Stimulated activated CD8-positive, alpha-beta memory T cell treated with anti-CD3 and anti-CD28 coated beads, Interleukin-7, amount 100 ng/mL, for 1 hour (primary cell): ENCODE measurements at places on chromosomes 4 and X.

- no peak for DNase-seq
Measured at GRCh38 chr4:87227751-87228151, 7.3 kb upstream of the KLHL8 start.

DNA sequence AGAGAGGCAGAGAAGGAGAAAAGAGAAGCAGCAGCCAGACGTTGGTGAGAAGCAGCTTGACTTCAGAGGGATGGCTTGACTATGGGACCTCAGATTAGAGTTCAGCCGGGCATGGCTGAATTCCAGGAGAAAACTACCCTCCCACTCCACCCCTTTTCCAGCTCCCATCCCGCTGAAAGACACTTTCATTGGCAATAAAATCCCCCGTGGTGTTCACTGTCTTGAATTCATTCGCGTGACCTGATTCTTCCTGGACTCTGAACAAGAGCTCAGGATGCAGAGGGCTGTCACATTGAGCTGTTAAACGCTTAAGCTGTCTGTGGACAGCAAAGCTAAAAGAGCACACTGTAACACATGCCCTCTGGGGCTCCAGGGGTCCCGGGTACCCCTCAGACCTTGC is 1575.3 kb upstream of the AGA start:
- DNase-seq, result no peak

- DNase-seq, result no peak
Measured at GRCh38 chr4:10172278-10172921, 55.8 kb upstream of the WDR1 start.

- DNase-seq, result no peak
Measured at GRCh38 chrX:4844376-4844775, 1130.9 kb upstream of the PRKX start.

DNA sequence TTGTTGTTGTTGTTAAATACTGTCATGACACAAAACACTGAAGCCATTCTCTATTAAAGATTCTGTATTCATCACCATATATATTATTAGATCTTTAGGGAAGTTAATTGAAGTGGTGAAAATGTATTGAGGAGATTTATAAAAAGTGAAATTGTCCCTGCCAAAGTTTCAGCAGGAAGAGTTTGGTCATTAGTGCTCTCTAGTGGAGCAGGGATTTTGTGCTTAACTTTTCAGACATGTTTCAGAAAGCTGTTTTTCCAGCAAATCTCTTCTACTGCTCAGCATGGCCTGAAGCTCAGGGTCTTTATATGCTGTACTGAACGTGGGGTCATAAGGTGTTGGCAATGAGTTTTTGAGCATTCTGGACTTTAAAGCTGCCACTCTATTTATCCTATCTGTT is 36.7 kb upstream of the CXXC4 start:
- no peak for DNase-seq

DNA sequence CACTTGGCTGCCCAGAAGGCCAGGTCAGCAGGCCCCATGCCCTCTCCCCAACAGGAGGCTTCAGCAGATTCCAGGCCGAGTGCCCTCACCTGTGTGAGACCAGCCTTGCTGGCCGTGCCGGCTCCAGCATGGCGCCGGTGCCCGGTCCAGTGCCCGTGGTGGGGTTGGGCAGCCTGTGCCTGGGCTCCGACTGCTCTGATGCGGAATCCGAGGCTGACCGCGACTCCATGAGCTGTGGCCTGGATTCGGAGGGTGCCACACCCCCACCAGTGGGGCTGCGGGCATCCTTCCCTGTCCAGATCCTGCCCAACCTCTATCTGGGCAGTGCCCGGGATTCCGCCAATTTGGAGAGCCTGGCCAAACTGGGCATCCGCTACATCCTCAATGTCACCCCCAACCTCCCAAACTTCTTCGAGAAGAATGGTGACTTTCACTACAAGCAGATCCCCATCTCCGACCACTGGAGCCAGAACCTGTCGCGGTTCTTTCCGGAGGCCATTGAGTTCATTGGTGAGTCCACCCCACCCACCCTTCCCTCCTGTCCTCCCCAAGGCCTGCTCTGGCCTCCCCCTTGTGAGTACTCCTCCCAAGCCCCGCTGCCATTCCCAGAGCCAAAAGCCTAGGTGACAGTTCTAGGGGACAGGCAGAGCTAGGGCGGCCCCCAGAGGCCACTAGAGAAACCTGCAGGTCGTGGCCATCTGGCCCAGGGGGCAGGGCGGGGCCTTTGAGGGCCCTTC is 2.3 kb downstream of the DUSP9 start:
- no peak for DNase-seq

DNA sequence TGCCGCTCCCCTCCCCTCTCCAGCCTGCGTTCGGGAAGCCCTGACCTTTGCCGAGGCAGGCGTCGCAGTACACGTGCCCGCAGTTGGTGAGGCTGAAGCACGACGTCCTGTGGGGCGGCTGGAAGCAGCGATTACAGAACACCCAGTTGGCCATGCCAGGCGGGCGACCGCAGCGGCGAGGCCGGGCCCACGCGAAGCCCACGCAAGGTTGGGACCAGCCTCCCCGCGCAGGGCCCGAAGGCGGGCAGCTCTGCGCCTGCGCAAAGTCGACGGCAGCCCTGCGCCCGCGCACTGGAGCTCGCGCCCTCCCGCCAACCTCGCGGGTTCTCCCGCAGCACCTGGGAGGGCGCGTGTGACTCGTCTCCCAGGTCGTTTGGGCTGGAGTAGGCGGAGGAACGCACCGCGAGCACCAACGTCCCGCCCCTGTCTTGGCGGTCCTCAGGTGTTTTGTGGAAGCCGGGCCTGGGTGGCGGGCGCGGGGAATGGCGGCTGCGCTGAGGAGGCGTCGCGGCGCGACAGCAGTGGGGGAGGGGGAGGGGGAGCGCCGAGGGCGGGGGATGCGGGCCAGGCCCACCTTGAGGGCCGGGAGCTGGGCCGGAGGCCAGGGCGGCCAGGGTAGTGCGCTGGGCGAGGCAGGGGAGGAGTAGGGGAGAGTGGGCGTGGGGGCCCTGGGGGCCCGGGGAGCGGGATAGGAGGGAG is at the start of gene RNF212:
Gene RNF212 (minus strand): TSS at position 254 of the 699 bp plus-strand sequence. CDS start 100 bp downstream, at position 154.
- DNase-seq, result no peak

- DNase-seq, result no peak
Measured at GRCh38 chr4:120622601-120623000, 299.9 kb downstream of the PRDM5 start.

GRCh38 chr4:38846015-38846414 is 10.6 kb downstream of the TLR6 start:
- no peak for DNase-seq

- DNase-seq, result no peak
Measured at GRCh38 chr4:4864940-4865704, 5.7 kb downstream of the MSX1 start.

DNA sequence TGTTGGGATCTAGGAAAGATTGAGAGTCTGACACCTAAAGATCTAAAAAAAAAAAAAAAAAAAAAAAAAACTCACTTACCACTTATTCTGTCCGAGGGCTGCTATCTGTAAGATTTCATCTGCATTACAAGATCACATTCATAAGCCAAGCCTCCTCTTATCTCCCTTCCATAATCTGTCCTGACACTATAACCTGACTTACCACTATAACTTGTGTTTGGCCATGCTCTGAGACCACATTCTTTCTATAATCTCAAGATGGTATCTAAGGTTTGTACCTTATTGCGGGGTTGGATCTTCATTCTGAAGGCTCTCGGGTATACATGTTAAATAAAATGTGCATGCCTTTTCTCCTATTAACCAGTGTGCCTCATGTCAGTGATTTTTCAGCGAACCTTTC is 144.4 kb downstream of the MAGEB17 start:
- DNase-seq, result no peak

GRCh38 chrX:41033299-41033698 is 51.9 kb upstream of the USP9X start:
- DNase-seq, result no peak

DNA sequence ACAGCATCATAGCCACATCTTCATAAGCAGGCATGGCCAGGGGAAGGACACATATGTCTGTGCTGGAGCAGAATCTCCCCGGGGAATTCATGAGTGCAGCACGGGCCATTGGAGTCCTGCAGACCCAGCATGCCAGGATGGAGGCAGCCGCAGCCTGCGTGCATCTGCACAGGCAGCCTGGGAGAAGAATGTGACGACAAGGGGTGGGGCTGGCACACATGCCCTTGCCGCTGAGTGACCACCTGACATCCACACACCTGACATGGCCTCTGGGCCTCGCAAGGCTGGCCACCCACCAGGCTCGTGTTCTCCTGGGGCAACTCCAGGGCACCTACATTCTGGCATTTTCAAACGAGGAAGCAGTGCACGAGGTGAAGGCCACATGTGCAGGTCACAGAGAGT is 66.2 kb upstream of the AFAP1 start:
- no peak for DNase-seq
